Activated T-helper 17 cell treated with anti-CD3 and anti-CD28 coated beads, Interleukin-2, amount 50 U/mL, for 72 hours (primary cell): ENCODE measurements at places on chromosomes 13 and 19. TPM values are rescaled to one million over a fixed set of nuclear protein-coding genes. Genes with fewer than 3 reads are reported as not detected.

TMEM145 gene
- 0.50 TPM for total RNA-seq

ZNF813 gene
- total RNA-seq, result 3.4 TPM

CCNE1 gene
- 31.5 TPM for total RNA-seq

- no peak for ATAC-seq
These were observed 81.2 kb downstream of the NHLRC3 start for GRCh38 chr13:39119422-39119821.

DNA sequence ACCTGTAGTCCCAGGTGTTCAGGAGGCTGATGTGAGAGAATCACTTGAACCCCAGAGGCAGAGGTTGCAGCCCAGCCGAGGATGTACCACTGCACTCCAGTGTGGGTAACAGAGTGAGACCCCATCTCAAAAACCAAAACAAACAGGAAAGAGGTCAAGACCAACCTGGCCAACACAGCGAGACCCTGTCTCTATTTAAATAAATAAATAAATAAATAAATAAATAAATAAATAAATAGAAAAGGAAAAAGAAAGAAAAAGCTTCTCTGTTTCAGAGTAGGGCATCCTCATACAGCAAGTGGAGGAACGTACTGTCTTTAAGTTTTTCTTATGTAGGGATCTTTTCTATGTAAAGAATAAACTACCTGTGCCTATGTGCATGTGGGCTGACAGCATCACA is 2.3 kb downstream of the ZNF700 start:
- ATAC-seq, result no peak

DNA sequence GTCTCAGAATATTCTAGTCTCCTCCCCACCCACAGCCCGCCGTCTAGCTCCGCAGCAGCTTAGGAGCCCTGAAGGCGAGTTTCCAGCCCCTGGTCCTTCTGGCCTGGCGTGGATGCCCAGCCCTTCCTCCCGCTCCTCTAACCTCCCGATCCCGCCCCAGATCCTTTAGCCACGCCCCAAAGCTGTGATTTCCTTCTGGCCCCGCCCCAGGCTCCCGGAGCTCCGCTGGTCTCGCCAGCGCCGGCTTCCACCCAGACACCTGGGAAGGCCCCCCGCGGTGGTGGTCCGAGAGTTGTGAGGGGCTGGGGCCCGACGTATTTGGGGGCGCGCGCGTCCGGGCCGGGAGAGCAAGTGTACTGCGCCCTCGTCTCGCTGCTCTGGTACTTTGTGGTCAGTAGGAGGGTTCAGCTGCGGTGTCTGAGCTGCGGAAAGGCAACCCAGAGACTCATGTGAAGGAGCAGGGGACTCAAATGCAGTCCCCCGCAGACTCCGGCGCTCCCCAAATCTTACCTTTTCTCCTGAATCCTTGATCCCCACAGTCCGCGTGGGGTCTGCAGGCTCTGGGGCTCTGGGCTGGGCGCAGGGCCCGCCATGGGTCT is at the start of gene CGB7:
Gene CGB7, minus strand, starts transcription at position 114 of the 599 bp plus-strand sequence. CDS start 2,374 bp downstream, outside the sequence.
- ATAC-seq, result peak; percentile 62

DNA sequence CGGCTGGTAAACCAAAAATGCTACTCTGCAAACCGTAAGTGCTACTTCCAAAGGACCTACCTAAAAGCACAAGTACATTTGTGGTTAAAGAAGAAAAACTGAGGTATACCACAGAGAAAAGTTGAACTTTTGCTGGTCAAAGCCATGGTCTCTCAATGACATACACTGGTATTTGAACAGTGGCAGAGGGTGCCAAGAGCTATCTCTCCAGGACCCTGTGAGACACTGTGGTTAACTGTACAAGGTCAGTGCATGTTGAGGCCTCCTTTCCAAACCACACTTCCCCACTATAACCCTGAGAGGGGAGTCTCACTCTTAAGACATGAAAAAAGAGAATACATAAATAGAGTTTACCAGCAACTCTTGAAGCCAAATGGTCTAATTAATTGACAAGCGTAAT is 49.5 kb downstream of the COL4A1 start:
- no peak for ATAC-seq

GRCh38 chr19:32287811-32288227 is 57.6 kb upstream of the ZNF507 start:
- ATAC-seq, result peak; percentile 21

DNA sequence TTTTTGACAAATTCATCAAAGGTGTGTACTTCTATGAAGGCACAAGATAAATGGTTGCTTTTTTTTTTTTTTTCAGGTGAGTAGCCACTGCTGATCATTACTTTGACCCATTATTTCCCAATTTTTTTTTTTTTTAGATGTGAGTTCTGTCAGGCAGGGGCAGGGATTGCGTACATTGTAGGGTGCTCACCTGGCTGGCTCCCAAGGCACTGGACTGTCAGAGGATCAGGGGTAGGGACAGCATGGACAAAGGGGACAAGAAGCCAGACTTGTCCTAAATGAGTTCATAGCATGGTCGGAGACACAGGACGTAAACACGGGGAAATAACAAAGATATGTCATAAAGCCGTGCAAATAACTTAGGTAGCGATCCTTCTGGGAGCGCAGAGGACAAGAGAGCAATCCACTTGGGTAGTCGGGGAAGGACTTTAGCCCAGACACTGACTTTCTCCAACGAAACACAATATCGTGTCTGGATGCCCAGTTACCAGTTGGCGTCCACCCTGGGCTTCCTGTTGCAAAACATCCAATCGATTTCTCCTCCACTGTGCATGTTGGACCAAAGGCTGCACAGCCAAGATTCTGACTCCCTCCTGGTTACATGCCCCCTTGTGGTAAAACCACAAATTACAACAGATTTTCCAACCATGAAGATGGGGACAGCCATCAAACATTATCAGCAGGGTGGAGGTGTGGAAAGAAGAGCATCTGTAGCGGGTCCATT is 27.5 kb upstream of the KATNAL1 start:
- peak; percentile 59 for ATAC-seq
